Tibial nerve (tissue), 4 donors: ENCODE measurements at places on chromosomes 13 and 19. TPM values are rescaled to one million over a fixed set of nuclear protein-coding genes. Genes with fewer than 3 reads are reported as not detected.

The CYP4F8 gene
- total RNA-seq = not detected

The ADAMTSL5 gene
- total RNA-seq = 46.9 TPM

- H3K27me3 ChIP-seq = no peaks in the 10 kb centered on the region
- no peaks in the 10 kb centered on the region for H3K36me3 ChIP-seq
- H3K4me1 ChIP-seq = peaks cover 93% of the 10 kb centered on the region
- peak overlapping the region; percentile 13 for H3K27ac ChIP-seq
- no peak for DNase-seq
Observed at GRCh38 chr13:32530841-32531253, 7.7 kb downstream of the N4BP2L2 start.

DNA sequence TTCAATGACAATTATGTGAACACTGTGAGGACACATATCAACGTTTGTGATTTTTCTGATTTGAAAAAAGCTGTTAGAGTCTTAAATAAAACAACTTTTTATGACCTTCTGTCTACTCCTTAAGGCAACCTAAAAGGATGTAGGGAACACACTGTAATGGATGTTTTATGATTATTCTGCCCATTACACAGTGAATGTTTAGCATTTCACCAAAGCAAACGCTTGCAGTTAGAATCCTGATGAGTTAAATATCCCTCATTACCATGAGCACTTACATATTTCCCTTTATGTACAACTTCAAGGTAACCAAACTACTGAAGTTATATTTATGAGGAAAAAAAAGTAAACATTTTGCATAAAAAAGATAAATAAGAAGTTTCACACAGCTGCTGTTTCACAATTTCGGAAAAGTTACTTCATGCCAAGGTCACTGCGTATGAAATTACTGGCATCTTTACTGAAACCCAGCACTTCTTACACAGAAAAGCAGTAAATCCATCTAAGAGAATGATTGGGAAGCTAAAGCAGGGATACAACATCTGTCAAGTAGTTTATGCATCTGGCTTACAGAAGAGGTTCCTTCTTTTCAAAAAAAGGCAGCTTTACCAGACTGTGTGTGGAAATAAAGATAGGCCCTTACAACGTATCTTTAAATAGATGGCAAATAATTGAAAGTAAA, 733.7 kb upstream of the ATXN8OS start:
- H3K36me3 ChIP-seq = no peaks in the 10 kb centered on the region
- H3K27ac ChIP-seq = no peak overlapping the region
- no peaks in the 10 kb centered on the region for H3K4me1 ChIP-seq
- no peak for DNase-seq
- H3K27me3 ChIP-seq = no peaks in the 10 kb centered on the region

DNA sequence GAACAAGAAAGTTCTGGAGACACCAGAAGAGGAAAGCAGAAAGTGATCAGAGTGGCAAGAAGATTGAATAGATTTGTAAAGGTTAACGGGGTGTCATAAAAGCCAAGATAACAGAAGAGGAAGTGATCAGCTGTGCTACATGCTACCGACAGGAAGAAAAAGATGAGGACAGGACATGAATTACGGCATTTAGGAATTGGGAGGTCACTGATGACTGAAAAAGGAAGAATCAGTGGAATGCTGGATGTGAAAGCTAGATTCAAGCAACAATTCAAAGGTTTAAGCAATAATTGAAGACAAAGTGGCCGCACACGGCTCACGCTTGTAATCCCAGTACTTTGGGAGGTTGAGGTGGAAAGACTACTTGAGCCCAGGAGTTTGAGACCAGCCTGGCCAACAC, 15.1 kb downstream of the ZNF160 start:
- no peak overlapping the region for H3K27ac ChIP-seq
- no peaks in the 10 kb centered on the region for H3K4me1 ChIP-seq
- no peak overlapping the region for H3K4me3 ChIP-seq
- peaks cover 8% of the 10 kb centered on the region for H3K36me3 ChIP-seq
- no peak for DNase-seq

- H3K27me3 ChIP-seq = peaks cover 17% of the 10 kb centered on the region
- no peak for DNase-seq
- no peaks in the 10 kb centered on the region for H3K36me3 ChIP-seq
- no peak overlapping the region for H3K27ac ChIP-seq
- no peak overlapping the region for H3K4me3 ChIP-seq
- peaks cover 3% of the 10 kb centered on the region for H3K4me1 ChIP-seq
Observed at GRCh38 chr13:29423050-29423449, 172.4 kb downstream of the SLC7A1 start.

The NDUFS7 gene
- 149 TPM for total RNA-seq

DNA sequence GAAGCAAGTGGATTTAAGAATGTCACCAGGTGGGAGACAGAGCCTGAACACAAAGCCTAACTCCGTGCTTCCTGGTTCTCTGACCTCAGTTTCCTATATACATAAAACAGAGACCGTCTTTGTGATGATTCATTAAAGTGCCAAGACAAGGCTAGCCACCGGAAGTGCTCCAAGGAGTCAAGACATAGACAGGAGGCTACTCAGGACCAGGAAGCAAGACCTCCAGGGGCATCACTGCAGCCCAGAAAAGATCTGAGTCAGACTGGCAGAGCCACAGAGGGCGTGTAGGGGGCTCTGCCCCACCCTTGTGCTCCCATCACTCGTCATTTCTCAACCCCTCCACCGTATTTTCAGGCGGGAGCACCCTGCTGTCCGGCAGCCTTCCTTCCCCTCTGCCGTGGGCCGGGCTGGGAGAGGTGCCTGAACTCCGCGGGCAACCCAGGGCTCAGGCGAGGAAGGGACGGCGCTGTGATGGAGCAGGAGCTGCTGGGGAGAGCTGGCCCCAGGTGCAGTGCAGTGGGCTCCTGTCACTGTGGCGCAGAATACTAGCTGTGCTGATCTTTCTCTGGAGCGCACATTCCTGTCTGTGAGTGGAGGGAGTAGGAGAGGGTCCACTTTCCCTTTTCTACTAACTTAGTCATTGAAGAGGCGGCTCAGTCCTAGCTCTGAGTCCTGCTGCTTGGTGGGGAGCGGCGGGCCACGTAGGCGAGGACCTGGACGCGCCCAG, 134.7 kb upstream of the GPR12 start:
- no peaks in the 10 kb centered on the region for H3K27me3 ChIP-seq
- H3K4me1 ChIP-seq = no peaks in the 10 kb centered on the region
- H3K36me3 ChIP-seq = no peaks in the 10 kb centered on the region

The SIGLEC14 gene
- total RNA-seq = 1.9 TPM

DNA sequence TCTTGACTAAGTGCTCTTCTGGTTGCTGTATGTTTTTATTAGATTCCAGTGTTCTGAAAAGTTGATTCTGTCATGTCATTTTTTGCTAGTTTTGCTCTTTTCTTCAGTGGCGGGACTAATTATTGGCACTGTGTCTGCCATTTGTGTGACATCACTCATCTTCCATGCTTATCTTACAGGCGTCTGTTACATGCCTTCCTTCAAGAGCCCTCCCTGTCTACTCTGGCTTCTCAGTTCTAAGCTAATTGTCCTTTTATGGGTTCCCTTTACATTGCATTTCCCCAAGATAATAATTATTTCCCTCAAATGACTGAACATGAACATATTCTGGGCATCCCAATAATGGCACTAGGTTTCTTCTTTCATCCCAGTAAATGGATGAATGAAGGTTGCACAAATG, 459.1 kb downstream of the DCT start:
- H3K4me1 ChIP-seq = no peaks in the 10 kb centered on the region
- no peak overlapping the region for H3K4me3 ChIP-seq
- no peak overlapping the region for H3K27ac ChIP-seq
- no peaks in the 10 kb centered on the region for H3K27me3 ChIP-seq

The DLL3 gene
- not detected for total RNA-seq

The FLT1 gene
- 20.5 TPM for total RNA-seq

GRCh38 chr13:95296326-95296925, 4.8 kb downstream of the ABCC4 start:
- no peaks in the 10 kb centered on the region for H3K36me3 ChIP-seq
- no peak overlapping the region for H3K4me3 ChIP-seq

DNA sequence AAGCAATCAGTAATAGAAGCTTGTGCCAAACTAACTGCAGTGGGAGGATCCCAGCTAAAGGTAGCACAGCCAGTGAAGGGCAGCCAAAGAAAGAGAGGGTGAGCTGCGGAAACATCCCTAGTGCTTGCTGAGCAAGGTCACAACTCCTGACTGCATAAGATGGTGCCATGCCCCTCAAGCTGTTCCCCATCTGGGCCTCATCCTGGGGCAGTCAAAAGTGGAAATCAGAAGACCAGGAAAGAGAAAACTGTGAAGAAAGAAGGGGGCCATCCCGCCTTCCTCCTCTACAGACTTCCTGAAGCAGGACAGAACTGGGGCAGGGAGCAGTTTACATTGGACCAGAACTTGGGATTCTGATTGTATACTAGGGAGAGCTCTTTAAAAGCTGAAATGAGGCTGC, 159.2 kb downstream of the TNFSF13B start:
- H3K36me3 ChIP-seq = no peaks in the 10 kb centered on the region
- no peaks in the 10 kb centered on the region for H3K4me1 ChIP-seq
- H3K27ac ChIP-seq = no peak overlapping the region
- DNase-seq = no peak
- no peaks in the 10 kb centered on the region for H3K27me3 ChIP-seq
- H3K4me3 ChIP-seq = no peak overlapping the region

The HSD17B14 gene
- total RNA-seq = 26.4 TPM

DNA sequence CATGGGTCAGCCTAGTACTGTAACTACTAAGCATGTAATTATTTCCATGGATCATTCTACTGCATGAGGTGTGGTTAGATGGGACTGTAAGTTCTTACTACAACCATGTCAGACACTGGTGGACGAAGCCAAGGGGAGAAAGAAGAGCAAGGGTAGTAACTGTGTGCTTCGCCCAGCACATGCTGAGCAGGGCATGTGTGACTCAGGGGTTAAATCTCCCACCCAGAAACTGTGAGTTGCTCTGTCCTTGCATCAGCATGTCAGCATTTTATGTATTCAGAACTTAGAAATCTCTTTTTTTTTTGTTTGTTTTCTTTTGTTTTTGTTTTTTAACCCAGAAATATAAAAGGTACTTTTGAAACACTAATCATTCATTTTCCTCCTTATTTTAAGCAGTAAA, 436.6 kb upstream of the KLF12 start:
- H3K27ac ChIP-seq = no peak overlapping the region
- H3K4me1 ChIP-seq = no peaks in the 10 kb centered on the region
- DNase-seq = no peak
- H3K27me3 ChIP-seq = no peaks in the 10 kb centered on the region

The KLK1 gene
- total RNA-seq = not detected

GRCh38 chr19:3678188-3678587, 22.1 kb downstream of the PIP5K1C start:
- no peak overlapping the region for H3K4me3 ChIP-seq
- no peaks in the 10 kb centered on the region for H3K36me3 ChIP-seq
- H3K27me3 ChIP-seq = no peaks in the 10 kb centered on the region
- no peak for DNase-seq
- H3K27ac ChIP-seq = no peak overlapping the region

DNA sequence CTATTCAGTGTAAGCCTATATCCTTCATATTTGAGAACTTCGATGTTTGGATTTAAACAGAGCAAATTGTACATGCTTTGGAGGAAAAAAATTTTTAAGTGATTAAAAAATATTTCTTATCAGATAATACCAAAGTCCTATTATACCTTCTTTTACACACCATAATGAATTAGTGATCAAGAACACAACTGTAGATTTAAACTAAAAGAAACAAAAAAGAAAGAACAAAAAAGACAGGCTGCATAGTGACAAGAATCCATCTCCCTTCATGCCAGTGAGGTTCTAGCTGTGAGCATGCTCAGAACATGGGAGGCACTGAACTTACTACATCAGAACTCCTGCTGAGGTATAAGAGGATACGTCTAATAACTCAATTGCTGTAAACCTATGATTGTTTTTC, at the start of gene RXFP2:
Gene RXFP2, plus strand, starts transcription at position 301 of the 400 bp plus-strand sequence. Its CDS starts 87 bp downstream, at position 388.
- no peaks in the 10 kb centered on the region for H3K4me1 ChIP-seq
- H3K4me3 ChIP-seq = no peak within 1 kb of the TSS
- no peak within 1 kb of the TSS for H3K27ac ChIP-seq
- H3K36me3 ChIP-seq = no peaks in the 10 kb centered on the region

DNA sequence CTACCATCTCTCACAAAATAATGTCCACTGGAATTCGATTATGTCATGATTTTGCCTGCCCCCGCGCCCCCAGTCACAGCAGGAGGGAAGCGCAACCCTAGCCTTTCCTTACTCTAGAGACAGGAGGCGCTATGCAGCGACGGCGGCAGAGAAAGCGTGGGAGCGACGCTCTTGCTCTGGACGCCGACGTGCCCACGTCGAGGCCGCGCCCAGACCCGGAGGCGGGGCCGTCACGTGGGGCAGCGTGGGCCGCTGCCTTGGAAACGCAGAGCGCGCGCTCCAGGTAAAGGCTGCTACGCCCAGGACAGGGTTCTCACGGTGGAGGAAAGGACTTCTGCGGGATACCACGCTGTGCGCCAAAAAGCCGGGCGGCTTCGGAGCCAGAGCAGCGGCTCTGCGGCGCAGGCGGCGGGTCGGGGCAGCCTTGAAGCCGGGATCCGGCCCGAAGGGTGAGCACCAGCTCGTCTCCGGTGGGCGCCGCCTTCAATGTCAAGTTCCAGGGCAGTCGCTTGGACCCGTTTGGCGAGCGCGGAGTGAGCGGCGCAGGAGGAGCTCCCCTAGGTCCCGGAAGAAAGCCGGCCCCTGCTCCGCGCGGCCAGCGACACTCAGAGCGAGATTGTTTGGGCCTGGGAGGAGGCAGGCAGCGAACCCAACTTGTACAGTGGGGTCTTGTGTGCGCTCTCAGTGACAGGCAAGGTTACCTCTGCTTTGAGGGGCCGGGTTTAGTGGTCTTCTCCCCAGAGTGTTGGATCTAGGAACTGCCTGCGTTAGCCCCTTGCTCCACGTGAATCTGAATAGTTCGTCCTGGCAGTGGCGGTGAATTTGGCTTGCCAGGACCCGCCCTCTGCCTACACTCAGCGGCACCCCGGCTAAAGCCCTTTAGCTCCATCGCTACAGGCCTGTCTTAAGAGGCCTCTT, 121.7 kb downstream of the MRPL57 start:
- peaks cover 10% of the 10 kb centered on the region for H3K4me1 ChIP-seq
- H3K4me3 ChIP-seq = peak overlapping the region; percentile 78
- peak; percentile 49 for DNase-seq
- H3K36me3 ChIP-seq = peaks cover 6% of the 10 kb centered on the region
- H3K27me3 ChIP-seq = no peaks in the 10 kb centered on the region

DNA sequence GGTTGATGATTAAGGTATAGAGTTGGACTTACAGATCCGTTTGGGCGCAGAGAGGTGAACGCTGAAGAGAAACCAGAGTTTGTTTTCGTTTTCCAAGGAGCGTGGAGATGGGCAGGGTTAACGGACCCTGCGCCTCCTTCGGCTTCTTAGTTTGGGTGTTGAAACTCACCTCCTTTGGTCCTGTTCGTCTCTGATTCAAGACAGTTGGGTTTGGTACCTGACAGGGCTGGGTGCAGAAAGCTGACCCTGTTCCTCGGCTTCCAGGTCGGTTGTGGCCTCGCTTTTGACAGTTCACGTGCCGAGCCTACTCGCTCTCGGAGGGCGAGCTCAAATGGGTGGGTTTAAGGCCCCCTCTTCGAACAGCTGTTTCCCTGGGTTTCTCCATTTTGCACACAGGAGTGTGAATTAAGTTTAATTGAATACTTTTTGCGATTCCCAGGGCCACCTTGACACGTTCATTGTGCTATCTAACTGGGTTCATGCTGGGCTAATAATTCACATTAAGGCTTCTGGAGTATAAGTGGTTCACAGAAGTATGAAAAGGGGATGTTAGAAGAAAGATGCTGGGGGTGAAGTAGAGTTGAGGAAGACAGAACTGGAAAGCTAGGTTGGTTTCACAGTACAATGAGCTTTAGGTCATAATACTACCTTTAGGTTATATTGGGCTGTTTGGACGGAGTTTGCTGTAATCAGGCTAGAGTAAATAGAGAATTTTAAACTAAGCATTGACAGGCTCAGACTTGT, 638 bp downstream of the USPL1 start:
- no peaks in the 10 kb centered on the region for H3K27me3 ChIP-seq
- H3K4me3 ChIP-seq = peak overlapping the region; percentile 75
- peak overlapping the region; percentile 93 for H3K27ac ChIP-seq
- DNase-seq = no peak
- peaks cover 47% of the 10 kb centered on the region for H3K4me1 ChIP-seq

The PSG7 gene
- total RNA-seq = not detected
